ENCODE measurements at places on chromosomes 3 and 15.

GRCh38 chr15:38080651-38081275 lies 146.3 kb downstream of the TMCO5A start:
- DNase-seq, result no peak

- no peak for DNase-seq
Measured at GRCh38 chr3:99250821-99251355, 349.4 kb upstream of the DCBLD2 start.

DNA sequence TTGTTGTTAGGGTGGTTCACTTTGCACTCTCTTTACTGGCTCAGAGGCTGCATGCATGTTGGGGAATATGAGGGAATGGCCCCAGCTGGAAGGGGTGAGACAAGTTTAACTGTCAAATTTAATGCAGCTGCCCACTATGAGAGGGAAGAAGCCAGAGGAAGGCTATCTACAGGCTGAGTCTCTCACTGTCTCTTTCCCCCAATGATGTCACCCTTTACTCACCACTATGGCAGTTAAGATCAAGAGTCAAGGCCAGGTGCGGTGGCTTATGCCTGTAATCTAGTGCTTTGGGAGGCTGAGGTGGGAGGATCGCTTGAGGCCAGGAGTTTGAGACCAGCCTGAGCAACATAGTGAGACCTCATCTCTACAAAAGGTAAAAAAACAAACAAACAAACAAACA lies 12.2 kb upstream of the RBMS3 start:
- no peak for DNase-seq

DNA sequence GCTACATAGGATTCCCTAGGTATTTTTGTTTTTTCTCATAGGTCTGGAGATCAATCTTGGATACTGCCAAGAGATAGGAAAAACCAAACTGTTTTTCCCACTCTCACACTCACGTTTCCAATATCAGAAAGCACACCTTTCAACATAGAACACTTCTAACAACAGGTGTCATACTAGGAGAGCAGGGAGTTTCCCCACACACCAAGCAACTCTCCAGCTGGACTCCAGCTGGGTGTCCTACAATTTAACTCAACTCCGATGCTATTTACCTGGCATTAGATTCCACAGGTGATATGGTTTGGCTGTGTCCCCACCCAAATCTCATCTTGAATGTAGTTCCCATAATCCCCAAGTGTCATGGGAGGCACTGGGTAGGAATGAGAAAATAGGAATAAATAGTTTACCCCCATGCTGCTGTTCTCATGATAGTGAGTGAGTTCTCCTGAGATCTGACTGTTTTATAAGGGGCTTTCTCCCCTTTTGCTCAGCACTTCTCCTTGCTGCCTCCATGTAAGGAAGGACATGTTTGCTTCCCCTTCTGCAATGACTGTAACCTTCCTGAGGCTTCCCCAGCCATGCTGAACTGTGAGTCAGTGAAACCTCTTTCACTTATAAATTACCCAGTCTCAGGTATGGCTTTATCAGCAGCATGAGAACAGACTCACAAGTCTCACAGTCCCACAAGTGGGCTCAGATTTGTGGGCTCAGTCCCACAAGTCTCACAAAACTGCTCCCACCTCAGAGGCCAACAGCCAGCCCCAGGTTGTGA lies 354.5 kb upstream of the THBS1 start:
- no peak for DNase-seq

DNA sequence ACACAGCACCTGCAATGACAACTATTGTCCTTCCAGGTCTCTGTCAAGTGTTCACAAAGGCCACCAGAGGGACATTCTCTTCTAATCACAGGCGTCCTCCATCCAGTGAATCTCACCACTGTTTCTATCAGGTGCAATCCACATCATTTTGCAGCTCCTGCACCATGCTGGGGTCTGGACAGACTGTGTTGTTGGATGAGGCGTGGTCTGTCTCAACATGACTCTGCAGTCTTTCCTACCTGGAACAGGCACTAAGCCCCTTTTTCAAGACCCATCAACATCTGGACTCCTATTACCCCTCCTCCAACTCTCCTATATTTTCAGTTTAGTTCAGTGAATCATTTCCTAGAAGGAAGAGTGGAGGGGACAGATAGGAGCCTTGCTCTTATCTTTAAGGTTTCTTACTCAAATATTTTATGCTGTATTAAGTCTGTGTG lies 31.5 kb upstream of the VEPH1 start:
- DNase-seq, result no peak

GRCh38 chr3:38646630-38647029 lies 2.9 kb downstream of the SCN5A start:
- no peak for DNase-seq

DNA sequence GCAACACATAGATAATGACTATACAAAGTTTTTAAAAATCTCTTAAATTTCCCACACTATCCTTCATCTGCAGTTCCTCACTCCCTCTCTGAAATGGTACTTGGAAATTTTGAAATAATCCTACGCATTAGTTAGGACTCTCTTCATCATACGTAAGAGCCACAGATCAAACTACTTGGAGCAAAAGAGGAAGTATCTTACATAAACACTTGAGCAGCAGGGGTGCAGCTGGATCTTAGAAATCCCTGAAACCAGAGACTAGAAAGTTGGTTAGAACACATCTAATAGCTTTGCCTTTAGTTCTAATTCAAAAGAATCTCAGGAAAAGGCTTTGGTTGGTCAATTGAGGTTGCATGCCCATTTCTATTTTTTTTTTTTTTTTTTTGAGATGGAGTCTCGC lies 38.8 kb upstream of the ZNF445 start:
- no peak for DNase-seq

- DNase-seq, result no peak
Measured at GRCh38 chr15:30824518-30825195, 79.1 kb upstream of the FAN1 start.

GRCh38 chr15:27665002-27665401 lies 434.1 kb downstream of the OCA2 start:
- no peak for DNase-seq

DNA sequence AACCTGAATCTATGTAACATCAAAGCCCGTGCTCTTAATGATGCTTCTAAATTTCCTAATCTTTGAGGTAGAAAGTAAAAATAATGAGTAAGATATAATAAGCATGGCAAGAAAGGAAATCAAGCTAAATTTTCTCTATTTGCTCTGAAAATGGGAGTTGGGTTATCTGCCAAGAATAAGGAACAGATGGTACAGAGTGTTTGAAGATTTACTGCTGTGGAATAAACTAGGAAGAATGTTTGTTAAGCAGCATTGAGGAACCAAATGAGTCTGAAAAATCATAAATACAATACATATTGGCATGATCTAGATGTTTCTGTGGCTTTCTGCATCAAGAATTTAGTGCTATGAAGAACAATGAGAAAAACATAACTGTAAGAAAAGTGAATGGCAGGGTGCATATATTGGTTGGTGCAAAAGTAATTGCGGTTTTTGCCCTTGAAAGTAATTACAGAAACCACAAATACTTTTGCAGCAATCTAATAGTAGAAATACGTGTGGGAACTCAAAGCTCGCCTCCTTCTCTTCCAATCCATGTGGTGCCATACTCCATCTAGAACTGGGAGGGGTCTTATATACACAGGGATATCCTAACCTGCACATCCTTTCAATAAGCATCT lies 87.6 kb downstream of the SUCNR1 start:
- DNase-seq, result no peak

- peak; percentile 16 for DNase-seq
Measured at GRCh38 chr3:115961380-115961779, 338.1 kb downstream of the GAP43 start.

DNA sequence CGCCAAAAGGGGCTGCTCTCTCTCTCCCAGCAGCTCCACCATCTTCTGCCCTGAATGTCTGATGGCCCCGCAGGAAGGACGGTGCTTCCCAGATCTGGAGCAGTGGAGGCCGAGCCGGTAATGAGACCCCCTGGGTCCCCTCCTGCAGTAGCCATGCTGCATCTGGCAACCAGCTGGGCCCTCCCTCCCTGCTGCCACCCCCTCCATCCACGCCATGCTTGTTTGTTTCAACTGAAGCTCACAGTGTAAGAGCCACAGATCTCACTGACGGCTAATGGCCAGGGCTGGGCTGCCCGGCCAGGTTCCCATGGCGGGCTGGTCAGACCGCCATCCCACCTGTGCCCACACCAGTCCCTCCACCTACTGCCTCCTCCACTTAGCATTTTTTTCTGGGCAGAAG lies 260.8 kb downstream of the UACA start:
- DNase-seq, result no peak

GRCh38 chr15:95266451-95267061 lies 1035.2 kb downstream of the MCTP2 start:
- DNase-seq, result no peak

DNA sequence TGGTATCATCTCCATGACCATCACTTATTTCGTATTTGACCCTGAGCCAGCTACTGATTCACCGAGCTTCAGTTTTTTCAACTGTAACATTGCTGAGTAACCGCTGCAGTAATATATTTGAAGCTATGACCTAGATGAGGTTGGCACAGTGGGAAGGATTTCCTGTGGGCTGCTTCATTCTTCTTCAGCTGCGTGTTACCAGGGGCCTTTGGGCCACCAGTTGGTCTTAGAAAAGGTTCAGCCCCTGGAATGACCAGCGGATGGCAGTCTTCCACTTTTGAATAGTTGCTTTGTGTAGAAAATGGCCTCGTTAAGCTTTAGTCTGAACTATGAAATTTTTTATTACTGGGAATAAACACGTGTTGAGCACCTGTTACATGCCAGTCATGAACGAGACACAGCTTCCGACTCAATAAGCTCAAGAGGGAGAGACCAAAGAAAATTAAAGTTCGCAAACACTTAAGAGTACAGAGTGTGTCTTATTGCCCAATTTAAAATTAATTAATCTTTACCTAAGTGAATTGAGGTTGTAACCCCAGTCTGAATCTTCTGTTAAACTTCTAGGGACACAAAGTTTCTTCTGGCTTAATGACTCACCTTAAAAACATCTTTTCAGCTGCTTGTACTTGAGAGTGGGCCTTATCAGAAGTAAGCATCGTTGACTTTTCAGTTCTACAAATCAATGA lies 57.6 kb upstream of the NR2E3 start:
- DNase-seq, result no peak

DNA sequence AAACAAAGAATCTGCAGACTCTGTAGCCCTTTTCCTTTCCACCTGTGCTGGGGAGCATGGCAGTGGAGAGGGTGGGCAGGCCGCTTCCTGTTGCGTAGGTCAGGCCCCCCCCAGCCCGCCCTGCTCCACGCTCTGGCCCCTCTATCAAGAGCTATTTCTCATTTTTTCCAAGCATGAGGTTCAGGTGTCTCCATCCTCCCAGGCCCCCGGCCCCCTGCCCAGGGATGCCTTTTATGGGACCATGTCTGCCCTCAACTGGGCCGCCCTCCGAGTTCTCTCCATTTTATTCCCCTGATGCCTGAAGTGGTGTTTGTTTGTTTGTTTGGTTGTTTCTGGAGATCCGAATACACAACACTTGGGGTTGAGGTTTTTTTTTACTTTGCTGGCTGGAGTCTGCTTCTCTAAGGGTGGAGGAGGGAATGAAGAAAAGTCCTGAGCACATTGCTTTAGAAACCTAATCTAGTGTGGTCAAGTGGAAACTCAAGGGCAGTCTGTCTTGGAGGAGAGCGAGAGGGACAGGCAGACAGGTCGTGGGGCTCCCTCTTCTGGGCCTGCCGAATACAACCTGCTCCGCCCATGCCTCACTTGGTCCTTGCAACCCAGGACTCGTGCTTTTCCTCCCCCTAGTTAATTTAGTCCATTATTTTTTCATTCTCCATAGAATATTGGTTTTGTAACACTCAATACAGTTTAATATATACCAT lies 176.5 kb upstream of the LYSMD4 start:
- no peak for DNase-seq

DNA sequence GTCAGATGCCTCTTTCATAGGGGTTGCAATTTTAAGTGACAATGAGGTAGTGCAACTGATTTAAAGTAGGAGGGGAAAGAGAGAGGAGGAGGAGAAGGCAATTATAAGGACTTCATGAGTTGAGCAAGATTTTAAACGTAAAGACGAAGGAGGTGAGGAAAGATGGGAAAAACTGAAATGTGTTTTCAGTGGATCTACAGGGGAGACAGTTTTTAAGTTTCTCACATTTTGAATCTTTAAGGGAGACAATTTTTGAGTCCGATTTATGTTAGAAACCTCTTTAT lies 68.7 kb upstream of the LIMD1 start:
- DNase-seq, result no peak
